Common myeloid progenitor, CD34-positive (primary cell): ENCODE measurements at places on chromosomes 1 and 21.

DNA sequence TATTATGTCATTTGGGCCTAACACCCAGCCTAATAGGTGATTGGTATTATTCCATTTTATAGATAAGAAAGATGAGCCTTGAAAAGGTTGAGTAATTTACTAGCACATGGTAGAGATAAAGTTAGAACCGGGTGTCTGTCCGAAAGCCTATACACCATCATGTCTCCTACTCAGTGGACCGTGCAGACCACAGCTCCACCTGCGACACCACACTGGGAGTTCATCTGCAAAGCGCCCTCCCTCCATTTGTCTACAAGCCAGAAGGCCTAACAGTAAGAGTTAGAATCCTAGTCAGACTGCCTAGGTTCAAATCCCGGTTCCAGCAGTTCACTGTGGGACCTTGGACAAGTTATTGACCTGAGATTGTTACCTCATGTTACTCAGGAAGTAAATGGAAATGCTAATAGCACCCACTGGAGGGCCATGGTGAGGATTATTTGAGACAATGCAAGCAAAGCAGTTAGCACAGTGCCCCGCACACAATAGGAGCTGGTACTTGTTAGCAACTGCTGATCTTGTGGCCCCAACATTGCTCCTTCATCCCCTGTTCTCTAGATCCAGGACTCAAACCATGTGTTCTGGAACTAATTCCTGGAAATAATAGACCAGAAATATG lies 20.5 kb downstream of the ARMH1 start:
- DNase-seq, result no peak

- peak; percentile 69 for DNase-seq
Measured at GRCh38 chr1:165075725-165076370, 280.7 kb downstream of the LMX1A start.

DNA sequence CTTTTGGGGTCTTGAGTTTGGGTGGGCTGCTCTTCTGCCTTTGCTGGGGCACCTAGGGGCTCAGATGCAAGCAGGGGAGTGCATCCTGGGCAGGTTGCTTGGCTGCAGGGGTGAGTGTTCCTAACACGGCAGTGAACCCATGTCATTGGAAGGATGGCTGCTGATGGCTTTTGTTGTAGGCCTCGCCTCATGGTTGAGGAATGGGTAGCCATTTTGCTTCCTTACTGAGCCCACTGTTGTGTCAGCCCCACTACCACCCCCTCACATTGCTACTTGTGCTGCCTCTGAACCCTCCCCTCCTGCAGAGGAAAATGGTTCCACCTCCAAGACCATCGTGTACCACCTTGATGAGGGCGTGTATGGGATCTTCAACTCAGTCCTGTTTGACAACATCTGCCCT lies 16.8 kb downstream of the AZIN2 start:
- DNase-seq, result no peak

DNA sequence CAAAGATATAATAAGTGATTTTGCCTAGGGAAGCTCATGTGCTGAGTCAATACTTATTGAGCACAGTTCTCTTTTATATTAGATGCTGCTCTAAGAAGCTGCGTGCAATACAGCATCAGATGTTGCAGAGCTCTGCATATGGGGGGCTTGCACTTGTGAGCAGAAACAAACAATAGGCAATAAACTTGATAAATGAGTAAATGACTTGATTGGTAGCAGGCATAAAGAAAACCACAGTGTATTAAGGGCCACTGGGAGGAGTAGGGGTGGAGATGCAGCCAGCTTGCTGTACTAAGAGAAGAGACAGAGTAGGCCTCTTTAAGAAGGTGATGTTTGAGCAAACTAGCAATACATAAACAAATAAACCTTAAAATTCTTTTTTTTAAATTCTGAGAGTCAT lies 598.5 kb upstream of the ADAMTS5 start:
- no peak for DNase-seq

DNA sequence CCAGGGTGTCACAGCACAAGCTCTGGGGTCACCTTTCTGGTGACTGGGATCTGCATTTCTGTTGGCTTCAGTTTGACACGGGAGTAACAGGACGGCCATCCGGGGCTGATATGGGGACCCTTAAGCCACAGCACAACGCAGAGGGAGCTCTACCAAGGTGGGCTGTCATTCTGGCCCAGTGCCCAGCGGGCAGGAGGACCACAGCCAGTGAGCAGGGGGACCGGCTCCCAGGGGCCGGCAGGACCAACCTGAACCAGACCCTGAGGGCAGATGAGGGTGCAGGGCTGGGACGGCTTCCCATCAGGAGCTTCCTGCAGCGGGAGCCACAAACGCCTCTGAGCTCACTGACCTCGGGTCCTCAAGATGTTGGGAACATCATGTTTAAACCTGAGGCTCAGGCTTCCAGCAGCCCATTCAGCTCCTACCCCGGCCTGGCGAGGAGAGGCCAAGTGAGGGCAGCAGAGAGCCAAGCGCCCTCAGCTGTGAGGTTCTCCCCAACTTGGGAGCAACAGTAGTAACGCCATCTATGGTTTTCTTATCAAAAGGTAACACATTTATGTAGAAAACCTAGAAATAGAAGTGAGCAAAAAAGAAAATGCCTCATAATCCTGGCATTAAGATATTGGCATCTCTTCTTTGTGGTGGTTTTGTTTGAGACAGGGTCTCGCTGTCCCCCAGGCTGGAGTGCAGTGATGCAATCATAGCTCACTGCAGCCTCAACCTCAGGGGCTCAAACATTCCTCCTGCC lies 26.8 kb downstream of the TMEM201 start:
- DNase-seq, result peak; percentile 70

DNA sequence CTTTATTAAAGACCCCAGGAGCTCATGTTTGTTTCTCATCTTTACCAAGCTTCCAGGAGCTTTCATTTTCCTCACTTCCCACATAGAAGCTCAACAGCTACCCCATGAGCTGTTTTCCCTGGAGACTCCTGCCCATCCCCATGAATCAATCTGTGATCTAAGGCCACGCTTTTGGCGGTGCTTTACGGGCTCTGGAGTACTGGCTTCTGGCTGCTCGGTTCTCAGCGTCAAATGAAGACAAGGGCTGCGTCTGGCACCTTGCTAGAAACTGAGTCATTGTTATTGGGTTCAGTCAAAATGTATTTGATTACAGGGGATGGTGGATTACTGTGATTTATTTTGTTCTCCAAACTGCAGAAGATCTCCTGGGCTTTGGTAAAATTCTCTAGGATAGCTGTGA lies 39.9 kb downstream of the ACP6 start:
- DNase-seq, result no peak

DNA sequence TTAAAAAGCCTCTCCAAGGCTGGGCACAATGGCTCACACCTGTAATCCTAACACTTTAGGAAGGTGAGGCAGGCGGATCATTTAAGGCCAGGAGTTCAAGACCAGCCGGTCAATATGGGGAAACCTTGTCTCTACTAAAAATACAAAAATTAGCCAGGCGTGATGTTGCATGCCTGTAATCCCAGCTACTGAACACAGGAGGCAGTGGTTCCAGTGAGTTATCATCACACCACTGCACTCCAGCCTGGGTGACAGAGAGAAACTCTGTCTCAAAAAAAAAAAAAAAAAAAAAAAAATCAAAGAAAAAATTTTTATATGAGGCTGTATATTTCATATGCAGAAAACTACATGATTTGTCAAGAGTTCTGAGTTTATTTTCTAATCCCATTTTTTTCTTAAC lies 1107.1 kb upstream of the TMPRSS15 start:
- no peak for DNase-seq

- no peak for DNase-seq
Measured at GRCh38 chr1:110125810-110126209, 13.6 kb downstream of the UBL4B start.

DNA sequence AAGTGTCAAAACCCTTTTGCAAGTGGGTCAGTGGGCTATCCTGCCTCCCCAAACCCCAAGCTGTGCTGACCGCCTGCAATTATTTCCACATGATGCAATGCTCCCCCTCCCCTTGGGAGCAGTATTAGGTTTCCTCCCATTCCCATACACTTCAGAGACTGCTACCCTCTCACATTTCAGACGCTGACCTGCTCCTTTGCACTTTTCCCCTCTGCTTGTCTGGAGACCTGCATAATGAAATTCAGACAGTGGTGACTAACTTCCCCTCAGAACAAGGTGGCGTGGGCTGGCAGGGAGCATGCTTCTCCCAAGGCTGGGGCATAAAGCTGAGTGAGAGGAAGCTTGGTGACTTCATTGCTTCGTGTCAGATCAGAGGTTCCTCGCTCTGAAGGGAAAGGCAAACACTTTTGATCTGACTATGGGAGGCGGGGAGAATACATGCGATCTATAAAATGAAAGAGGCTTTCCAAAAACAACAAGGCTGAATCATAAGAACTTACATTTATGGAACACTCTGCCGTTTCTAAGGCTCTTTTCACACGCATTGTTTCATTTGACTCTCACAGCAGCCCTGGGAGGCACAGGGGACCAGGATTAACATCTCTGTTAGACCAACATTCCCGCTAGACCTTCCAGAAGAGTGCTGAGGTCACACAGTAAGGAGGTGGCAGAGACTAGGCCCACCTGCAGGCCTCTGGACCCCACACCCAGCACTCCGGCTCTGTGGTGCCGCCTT lies 27.5 kb upstream of the ROR1 start:
- DNase-seq, result peak; percentile 2

DNA sequence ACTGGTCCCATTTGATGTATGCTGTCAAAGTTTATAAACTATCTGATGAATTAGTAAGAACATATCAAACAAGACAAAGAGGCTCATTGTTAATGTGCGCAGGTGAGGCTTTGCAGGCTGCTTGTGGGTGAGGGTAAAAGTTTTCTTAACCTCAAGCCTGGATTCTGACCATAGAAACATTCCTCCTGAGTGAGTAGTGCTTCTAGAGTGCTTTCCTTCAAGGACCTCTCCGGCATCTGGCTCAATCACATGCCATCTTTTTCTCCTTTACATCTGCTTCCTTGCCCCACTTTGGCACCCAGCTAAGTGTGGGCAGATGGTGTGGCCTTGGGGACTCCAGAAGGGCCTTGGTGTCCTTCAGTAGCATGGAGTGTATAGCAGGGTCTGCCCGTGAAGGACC lies 104.0 kb downstream of the ROR1 start:
- DNase-seq, result no peak

DNA sequence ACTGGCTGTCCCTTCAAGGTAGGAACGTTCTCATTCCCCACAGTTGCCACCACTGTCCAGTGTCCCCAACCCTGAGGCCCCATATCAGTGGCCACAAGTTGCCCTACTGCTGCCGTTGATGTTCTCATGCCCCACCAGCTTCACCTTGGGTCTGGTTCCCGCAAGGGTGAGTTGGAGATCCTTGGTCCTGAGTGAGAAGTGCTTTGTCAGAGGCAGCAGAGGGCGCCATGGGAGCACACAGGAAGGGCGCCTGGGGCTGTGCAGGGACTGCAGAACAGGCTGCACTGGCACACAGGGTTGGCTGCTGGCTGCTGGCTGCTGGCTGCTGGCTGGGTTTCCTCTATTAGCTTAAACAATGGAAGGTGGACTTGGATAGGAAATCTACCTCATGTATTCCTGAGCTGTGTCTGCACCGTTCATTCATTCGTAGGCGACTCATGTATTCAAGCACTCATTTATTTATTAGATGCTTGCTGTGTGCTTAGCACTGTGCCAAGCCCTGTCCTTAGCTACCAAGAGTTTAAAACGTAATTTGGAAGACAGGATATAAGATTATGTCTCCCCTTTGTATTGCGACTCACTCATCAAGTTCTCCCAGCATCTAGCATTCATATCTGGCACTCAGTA lies 2.1 kb upstream of the S100A9 start:
- peak; percentile 71 for DNase-seq

GRCh38 chr1:167723707-167724323 lies 2.0 kb downstream of the MPZL1 start:
- DNase-seq, result no peak

DNA sequence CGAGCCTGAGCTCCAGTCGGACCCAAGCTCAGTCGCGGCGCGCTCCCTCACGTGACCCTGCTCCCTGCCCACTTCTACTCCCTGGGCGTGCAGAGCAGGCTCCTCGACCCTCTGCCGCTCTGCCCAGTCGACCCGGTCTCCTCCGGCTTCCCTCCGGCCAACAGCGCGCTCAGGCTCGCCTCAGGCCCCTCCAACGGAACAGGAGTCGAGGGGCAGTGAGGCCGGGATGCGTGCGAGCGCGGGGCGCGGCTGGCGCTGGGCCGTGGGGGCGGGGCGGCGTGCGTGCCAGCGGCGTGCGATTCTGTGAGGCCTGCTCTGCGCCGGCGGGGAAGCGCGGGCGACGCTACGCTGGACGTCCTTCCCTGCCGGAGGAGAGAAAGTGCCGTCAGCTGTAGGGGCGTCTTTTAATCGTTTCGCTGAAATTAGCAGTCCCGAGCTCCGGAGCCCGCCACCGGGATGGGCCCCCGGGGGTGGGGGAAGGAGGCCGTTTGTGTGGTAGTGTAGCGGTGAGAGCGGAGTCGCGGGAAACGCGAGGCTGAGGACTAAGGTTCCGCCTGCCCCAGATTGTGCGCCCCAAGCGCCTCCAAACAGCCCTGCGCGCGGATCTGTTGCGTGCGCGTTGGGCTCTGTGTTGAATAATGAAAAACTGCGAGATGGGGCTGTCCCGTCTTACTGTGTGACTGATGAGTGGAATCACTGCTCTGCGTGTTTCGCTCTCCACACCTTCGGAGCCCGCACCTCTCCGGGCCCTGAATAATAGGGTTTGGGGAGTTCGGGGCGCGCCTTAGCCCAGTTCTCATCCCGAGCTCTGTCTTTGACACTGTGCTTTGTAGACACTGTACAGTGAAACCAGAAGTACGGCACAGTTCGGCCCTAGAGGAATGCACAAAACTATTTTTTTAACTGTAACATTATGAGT lies at the start of gene ACBD6:
ACBD6 (minus strand) TSS at position 217 of the 919 bp plus-strand sequence. CDS start 311 bp downstream, outside the sequence.
- DNase-seq, result peak; percentile 89

GRCh38 chr1:214022229-214022791 lies 34.5 kb downstream of the PROX1 start:
- DNase-seq, result no peak

GRCh38 chr1:17984583-17984982 lies 123.0 kb upstream of the IGSF21 start:
- DNase-seq, result peak; percentile 15

- DNase-seq, result no peak
Measured at GRCh38 chr1:2210786-2211185, 16.2 kb upstream of the FAAP20 start.

- DNase-seq, result no peak
Measured at GRCh38 chr1:217770918-217771317, 139.8 kb downstream of the SPATA17 start.

DNA sequence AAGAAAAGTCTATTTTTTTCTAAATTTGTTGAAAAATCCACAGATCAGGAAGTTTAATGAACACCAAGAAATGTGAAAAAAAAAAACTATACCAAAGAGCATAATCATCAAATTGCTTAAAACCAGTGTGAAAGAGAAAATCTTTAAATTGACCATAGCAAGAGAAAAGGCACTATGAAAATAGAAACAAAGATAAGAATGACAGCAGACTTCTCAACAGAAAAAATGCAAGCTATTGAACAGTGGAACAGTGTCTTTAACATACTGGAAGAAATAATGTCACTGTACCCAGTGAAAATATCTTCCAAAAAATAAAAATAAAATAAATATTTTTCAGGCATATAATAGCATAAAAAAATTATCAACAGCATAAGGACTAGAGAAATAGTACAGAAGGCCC lies 243.0 kb upstream of the GJB5 start:
- DNase-seq, result peak; percentile 1

- no peak for DNase-seq
Measured at GRCh38 chr1:22350924-22351767, 100.5 kb upstream of the ZBTB40 start.

GRCh38 chr1:151774256-151774922 lies 11.1 kb upstream of the MRPL9 start:
- peak; percentile 32 for DNase-seq
